NCI-H526 treated with DMSO at 0.1 percent for 48 hours (cell line): ENCODE measurements at places on chromosomes 2 and 18.

GRCh38 chr2:203973676-203974075 lies 37.1 kb downstream of the ICOS start:
- no peak for DNase-seq

GRCh38 chr2:81225756-81226155 lies 921.2 kb upstream of the LRRTM1 start:
- DNase-seq: no peak

DNA sequence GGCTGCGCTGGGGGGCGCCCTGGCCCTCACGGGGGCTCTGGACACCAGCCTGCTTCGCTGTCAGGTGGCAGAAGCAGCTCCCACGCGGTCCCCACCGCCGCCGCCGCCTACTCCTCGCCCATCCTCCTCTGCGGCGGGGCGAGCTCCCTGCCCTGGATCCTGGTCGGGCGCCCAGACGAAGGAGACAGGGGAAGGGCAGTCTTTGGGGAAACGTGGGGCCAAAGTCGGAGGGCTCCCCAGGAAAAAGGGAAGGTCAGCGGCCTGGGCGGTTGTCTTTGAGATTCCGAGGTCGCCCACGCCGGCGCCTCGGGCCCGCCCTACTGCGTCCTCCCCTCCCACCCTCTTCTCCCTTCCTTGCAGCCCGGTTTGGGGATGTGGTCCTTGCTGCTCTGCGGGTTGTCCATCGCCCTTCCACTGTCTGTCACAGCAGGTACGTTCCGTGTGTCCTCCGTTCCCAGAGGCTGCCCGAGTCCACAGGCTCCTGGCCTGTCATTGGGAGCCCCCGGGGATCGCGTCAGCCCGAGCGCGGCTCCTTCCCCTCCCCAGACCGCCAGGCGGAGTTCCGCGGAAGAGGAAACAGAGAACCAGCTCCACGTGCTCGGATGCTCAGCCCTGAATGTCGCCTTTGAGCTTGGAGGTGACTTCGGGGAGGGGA lies 800 bp downstream of the IL1RL2 start:
- no peak for DNase-seq

DNA sequence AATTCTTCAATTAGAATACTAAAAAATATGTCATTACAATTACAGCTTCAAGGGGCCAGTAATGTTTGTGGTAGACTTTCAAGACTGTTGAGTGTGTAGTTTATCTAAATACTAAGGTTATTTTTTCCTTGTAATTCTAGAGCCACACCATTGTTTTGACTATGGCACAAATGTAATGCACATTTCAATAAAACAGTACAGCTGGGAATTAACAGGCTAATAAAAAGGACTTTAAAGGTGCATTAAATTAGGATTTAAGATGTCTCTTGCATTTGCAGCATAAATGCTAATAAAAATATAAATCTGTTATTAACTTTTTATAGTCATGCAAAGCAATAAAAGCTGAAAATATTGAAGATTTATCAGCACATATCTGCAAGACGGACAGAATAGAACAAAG lies 344.8 kb downstream of the ERBB4 start:
- DNase-seq: no peak

DNA sequence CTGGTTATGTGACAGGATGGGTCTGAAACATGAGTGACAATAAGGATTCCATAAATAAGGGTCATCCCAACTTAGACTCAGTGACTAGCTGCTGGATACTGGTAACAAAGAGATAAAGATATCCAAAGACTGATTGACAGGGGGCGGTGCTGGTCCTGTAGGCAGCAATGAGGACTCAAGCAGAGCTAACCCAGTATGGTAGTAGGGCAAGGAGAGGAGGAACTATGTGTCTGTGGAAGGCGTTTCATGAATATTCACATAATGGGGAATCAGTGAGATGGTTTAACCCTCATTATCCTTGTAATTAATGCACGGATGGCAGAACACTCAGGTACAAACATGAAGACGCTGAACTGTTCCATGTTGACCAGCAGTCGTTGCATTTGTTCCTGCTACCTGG lies 102.5 kb upstream of the EML6 start:
- no peak for DNase-seq

GRCh38 chr2:216887138-216887537 lies 27.3 kb upstream of the TNP1 start:
- DNase-seq: no peak
